ENCODE measurements at places on chromosomes 3 and 15.

DNA sequence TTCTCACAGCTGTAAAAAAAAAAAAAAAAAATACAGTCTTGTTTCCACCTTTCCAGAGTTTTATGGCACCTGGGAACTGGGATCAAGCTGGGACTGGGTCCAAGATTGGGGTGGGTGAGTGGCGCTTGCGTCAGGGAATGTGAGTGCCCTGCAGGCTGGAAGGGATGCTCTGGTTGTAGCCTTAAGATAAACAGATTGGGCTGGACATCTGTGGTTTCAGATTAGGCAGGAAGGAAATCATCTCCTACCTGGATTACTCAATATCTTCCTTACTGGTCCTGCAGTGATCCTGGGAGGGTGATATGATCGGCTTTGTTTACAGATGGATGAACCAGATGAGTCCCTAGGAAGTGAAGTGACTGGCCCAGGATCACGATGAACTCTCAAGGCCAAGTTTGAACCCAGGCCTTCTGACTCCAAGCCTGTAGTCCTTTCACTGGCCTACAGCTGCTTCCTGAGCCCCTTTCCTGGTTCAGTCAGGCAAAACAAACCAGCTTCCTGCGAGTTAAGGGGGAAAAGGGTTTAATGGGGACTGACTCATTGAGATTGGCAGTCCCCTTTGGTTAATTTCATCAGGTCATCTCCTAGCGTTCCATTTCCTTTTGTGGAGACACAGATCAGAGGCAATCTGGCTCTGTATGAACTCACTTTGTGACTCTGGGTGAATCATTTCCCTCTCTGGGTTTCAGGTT is 179.8 kb downstream of the THSD4 start:
- peak; percentile 83 for DNase-seq

DNA sequence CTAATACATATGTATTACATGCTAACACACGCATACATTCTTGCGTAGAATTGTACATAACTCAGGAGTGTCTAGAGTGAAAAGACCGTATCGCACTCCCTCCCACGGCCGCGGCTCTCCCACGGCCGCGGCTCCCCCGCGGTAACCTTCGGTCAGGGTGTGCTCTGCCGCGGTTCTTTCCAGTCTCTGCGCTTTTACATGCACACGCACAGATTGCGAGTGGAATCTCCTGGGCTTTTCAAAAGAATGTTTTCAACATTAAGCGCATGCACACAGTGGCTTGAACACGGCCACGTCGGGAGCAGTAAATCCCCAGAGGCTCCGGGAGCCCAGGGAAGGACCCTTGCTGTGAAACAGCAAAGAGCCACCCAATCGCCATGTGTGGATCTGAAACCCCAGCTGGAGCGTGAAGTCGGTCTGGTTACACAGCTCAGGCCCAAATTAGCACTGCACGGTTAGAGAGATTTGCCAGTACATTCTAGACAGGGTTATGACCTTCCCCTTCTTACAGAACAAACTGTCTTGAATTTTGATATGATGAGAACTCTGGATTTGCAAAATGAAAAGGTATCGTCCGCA is 805 bp upstream of the RGMA start:
- no peak for DNase-seq

- DNase-seq, result no peak
Observed at GRCh38 chr3:49872801-49873281, 3.1 kb upstream of the CAMKV start.

DNA sequence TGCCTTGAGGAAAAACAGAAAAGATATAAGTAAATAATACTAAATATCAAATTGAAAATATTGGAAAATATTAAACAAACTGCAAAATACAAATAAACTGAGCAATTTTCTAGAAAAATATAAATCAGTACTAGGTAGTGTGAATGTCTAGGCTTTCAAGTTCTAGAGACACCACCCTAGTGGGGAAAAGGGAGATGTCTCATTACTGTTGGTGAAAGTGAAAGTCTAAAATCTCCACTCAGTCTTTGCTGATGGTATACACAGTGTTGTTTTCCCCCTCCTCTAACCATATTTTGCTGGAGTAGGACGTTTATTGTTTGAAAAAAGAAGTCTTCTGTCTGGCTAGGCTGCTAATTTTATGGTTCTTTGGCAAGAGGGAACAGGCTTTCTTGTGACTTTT is 1368.9 kb downstream of the OTOL1 start:
- DNase-seq, result no peak

- DNase-seq, result no peak
Observed at GRCh38 chr3:144096016-144096415, 124.4 kb downstream of the DIPK2A start.

DNA sequence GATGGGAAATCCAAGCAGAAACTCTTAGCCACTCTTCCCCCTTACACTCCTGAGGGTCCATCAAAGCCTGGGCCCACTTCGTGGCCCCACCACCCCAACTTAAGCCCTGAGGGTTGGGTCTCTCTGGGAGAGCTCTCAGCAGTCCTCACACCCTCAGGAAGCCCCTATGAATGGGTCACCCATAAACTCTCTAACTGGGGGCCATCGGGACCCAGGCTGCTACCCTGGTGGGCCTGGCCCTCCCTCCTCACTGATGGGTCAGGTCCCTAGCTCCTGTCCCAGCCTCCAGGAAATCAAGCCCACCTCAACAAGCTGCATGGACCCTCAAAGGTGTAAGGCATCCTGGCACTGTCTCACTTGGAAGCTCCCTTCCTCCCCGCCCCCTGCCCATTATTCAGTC is 19.4 kb downstream of the SH2D7 start:
- DNase-seq, result no peak

GRCh38 chr15:50042775-50043174 is 76.3 kb downstream of the ATP8B4 start:
- no peak for DNase-seq

DNA sequence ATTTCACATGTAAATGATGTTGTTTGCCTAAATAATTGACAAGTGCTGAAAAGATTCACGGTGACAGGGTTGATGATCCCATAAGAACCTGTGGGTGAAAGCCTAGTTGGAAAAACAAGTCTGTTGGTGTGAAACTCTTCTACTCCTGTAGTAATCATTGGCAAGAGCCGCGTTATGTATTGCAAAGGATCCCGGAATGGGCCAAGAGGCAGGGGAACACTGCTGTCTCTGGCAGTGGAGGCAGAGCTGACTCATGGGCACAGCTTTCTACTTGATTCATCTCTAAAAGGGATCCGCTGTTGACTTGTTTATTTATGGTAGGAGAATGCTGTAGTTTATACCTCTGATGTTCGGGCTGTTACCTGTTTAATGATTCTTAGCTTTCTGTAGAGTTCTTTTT is 63.1 kb downstream of the MAP6D1 start:
- DNase-seq, result no peak

DNA sequence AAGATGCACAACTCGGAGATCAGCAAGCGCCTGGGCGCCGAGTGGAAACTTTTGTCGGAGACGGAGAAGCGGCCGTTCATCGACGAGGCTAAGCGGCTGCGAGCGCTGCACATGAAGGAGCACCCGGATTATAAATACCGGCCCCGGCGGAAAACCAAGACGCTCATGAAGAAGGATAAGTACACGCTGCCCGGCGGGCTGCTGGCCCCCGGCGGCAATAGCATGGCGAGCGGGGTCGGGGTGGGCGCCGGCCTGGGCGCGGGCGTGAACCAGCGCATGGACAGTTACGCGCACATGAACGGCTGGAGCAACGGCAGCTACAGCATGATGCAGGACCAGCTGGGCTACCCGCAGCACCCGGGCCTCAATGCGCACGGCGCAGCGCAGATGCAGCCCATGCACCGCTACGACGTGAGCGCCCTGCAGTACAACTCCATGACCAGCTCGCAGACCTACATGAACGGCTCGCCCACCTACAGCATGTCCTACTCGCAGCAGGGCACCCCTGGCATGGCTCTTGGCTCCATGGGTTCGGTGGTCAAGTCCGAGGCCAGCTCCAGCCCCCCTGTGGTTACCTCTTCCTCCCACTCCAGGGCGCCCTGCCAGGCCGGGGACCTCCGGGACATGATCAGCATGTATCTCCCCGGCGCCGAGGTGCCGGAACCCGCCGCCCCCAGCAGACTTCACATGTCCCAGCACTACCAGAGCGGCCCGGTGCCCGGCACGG is 991 bp downstream of the SOX2 start:
- DNase-seq, result no peak

DNA sequence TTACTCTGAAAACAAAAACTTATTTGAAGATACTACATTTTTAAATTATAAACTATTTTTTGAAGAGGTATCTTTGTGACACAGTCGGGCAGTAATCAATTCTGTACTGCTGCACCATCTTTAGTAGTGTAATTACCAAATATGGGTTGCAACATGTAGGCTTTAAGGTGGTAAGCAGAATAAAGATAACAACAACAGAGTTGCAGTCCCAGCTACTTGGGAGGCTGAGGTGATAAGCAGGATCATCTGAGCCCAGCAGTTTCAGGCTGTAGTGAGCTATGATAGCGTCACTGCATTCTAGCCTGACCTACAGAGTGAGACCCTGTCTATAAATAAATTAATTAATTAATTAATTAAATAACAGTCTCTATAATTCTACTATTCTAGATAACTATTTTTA is 6.0 kb downstream of the PLOD2 start:
- DNase-seq, result no peak

DNA sequence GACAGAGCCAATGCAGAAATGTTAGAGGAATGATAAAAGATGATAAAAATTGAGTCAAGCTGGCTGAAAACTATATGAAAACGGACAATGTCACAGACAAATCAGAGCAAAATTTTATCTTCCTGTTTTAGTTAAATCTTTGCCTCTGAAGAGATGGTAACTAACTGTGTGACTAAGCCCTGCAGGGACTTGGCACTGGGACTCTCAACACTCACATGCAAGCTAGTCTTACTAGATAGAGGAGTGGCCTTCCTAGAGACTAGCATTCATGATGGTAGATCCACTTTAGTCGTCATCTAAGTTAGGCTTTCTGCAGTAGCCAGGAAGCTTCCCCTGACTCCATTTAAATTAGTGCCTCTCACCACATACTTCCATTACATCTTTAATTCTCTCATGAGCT is 4.1 kb downstream of the CCDC191 start:
- DNase-seq, result no peak

DNA sequence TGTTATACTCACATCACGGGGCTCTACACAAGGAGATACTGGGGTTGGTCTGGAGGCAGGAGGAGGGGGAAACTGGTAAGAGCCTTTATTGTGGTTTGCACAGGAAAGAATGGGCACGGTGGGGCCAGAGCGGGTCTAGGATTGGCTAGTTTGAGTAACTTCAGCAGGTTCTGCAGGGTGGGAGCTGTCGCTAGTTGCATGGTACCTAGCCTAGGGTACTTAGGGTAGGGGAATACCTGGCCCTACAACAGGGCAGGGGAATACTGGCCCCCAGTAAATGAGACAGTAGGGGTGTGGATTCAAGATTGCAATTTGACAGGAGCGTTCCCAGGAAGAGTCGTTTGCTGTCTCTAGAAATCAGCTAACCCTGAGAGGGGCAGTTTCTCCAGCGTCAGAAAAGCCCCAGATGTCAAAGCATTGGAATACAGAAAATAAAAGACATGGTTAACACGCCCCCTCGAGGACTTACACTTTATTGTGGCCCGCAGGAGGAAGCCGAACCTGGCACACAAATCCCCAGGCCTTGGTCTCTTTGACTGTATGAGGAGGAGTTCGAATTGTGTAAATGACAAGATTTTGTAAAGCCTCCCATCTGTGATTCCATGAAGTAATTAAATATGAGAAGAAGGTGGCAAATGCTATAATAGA is 32.0 kb downstream of the ST8SIA2 start:
- no peak for DNase-seq

DNA sequence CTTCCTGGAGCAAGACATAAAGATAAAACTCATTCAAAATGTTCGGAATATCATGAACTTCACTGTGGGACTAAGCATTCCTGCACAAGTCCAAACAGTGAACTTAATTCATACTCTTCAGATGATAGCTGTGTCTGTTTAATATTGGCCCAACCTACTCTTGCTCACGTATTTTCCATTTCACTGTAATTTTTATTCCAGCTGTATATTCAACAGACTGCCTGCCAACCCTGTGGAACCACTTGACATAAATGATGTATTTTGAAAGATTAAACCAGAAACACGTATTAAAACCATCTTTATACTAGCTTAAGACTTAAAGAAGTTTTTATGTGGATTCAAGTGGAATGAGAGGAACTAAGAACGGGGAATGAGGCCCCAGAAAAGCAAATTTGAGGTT is 172.5 kb downstream of the TMEM108 start:
- no peak for DNase-seq

- DNase-seq, result no peak
Observed at GRCh38 chr15:91133511-91133910, 33.5 kb downstream of the SV2B start.

- DNase-seq, result no peak
Observed at GRCh38 chr3:49654176-49654825, 19.9 kb upstream of the APEH start.

- no peak for DNase-seq
Observed at GRCh38 chr3:37991823-37992222, 1.2 kb downstream of the VILL start.

- DNase-seq, result no peak
Observed at GRCh38 chr3:110015231-110015963, 678.1 kb upstream of the DPPA4 start.

GRCh38 chr3:65006300-65006739 is 318.5 kb upstream of the ADAMTS9 start:
- no peak for DNase-seq

GRCh38 chr15:91199511-91199910 is 99.5 kb downstream of the SV2B start:
- DNase-seq, result no peak

DNA sequence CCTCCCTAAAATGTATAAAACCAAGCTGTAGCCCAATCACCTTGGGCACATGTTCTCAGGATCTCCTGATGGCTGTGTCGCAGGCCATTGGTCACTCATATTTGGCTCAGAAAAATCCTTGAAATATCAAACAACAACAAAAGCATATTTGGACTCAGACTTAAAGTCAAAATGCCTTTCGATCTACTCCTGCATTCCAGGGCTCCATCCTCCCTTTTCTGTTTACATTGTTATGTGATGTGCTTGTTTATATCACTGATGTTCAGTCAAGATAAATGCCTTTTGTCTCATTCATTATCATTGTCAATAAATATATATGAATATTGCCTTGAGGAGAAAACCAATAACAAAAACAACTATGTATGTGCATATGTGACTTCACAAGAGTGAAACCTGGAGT is 31.7 kb downstream of the HGD start:
- DNase-seq, result no peak

DNA sequence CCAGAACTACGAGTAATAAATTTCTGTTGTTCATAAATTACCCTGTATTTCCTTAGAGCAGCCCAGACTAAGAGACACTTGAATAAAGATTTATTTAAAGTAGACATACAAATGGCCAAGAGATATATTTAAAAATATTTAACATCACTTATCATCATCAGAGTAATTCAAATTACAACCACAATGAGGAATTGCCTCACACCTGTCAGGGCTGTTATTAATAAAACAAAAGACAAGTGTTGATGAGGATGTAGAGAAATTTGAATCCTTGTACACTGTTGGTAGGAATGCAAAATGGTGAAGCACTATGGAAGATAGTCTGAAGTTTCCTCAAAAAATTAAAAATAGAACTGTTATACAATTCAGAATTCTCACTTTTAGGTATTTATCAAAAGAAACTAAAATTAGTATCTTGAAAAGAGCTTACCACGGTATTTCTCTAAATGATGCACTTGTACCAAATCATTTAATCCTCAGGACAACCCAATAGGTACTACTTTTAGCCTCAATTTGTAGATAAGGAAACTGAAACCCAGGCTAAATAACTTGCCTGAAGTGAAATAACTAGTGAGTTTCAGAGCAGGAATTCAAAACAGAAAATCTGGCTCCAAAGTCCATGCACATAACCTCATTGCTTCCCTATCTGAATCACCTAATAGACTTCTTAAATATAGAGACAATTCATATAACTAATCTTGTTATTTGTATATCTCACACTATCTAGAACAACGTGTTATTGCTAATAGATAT is 69.4 kb downstream of the ZBTB20 start:
- no peak for DNase-seq

GRCh38 chr3:23713641-23714040 is 92.1 kb upstream of the UBE2E1 start:
- DNase-seq, result no peak

Data from inflammatory macrophage treated with lipopolysaccharide for 1 hour (primary cell).